Stimulated activated CD4-positive, alpha-beta T cell treated with anti-CD3 and anti-CD28 coated beads, Interleukin-12 subunit alpha, Interleukin-12 subunit beta, amount 100 ng/mL, for 48 hours (primary cell): ENCODE measurements at places on chromosomes 3 and 15.

DNA sequence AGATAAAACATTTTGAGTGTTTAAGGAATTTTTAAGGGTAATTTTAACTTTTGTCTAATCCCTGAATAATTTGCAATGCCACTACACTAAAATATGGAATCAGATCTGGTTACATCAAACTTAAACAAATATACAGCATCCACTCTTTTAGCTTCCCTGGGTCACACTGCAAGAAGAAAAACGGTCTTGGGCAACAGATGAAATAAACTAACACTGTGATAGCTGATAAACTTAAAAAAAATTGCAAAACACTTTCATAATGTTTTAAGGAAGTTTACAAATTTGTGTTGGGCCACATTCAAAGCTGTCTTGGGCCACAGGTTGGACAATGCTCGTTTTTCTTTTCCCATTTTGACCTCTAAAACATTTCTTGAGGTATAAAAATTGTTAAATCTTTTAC, 34.3 kb downstream of the CCDC66 start:
- no peak for DNase-seq

DNA sequence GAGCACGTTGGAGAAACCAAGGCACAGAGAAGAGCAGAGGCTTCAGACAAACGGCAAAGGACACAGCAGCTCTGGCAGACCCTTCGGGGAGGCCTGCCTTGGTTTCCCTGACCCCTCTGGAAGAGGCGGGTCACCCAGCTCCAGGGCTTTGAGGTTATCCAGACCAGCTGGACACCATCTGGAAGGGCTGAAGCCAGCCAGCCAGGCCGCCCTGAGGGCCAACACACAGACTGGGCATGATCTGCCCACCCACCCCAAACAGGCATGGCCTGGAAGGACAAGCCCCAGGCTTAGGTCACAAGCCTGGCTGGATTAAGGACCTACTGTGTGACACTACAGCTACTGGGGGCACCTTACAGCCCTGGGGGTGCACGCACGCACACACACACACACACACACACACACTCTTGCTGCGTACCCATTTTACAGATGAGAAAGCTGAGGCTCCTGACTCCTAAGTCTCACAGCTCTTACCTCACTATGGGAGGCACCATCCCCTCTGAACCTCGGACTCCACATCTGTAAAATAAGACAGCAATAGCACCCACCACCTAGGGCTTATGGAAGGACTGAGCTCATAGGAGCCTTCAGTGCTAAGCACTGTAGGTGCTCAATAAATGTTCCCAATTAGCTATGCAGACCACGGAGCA, 10.8 kb downstream of the PLXND1 start:
- no peak for DNase-seq

GRCh38 chr3:157542711-157543500, 39.7 kb upstream of the VEPH1 start:
- DNase-seq = no peak

DNA sequence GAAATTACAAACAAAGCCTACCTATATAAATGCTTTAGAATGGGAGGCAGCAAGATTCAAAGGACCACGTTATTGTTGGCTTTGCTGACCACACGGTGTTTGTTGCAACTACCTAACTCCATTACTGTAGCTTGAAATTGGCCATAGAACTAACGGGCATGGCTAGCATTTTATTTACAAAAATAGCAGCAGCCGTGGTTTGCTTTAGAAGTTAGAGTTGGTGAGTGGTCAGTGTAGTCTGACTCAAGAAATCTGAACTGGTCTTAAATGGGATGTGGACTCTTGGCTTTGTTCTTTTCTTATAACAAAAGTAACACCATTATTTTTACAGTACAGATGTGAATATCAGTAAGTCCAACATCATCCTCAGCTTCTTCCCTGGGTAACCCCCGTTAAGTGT, 10.6 kb downstream of the ATP1B3 start:
- DNase-seq = no peak

DNA sequence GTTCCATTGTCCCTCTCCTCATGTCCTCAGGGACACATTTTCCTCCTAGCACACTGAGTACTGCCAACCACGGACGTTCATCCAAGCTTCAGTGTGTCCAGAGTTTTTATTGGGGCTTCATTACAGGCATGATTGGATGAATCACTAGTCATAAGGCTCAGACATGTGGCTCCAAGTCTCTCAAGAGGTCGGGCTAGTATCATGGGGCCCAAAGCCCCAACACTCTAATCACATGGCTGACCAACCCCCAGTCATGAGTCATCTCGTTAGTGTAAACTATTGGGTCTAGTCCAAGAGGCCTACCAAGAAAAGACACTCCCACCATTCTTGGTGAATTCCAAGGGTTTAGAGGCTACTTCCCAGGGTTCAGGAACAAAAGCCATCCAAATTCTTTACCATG, 4.4 kb downstream of the TERC start:
- no peak for DNase-seq

GRCh38 chr15:98738689-98739401, 90.5 kb downstream of the IGF1R start:
- no peak for DNase-seq

GRCh38 chr3:56835650-56836227, 34.0 kb upstream of the ARHGEF3 start:
- DNase-seq = no peak

GRCh38 chr3:119418641-119419040, 44.8 kb downstream of the TMEM39A start:
- no peak for DNase-seq

- no peak for DNase-seq
Measured at GRCh38 chr15:70210528-70210927, 112.8 kb upstream of the TLE3 start.

DNA sequence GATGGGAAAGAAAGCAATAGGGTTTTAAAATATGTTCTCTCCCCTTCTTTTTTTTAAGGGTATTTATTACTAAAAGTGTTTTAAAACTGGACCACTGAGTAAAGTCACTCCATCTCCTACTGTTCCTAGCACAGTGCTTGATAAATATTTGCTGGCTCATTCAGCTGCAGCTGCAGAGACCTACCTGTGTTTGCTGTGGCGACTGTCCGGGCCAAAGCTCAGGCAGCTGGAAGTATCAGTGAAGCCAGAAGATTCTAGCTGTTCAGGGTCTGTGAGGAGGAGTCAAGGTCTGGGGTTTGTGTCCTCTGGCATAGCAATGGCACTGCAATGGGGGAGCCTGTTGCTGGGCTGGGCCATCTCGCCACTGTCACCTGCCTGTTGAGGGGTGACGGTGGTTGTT, 109.9 kb downstream of the RPLP1 start:
- DNase-seq = no peak

- no peak for DNase-seq
Measured at GRCh38 chr3:25584011-25584789, 80.5 kb downstream of the TOP2B start.

- DNase-seq = no peak
Measured at GRCh38 chr3:25537516-25537915, 109.5 kb downstream of the RARB start.

DNA sequence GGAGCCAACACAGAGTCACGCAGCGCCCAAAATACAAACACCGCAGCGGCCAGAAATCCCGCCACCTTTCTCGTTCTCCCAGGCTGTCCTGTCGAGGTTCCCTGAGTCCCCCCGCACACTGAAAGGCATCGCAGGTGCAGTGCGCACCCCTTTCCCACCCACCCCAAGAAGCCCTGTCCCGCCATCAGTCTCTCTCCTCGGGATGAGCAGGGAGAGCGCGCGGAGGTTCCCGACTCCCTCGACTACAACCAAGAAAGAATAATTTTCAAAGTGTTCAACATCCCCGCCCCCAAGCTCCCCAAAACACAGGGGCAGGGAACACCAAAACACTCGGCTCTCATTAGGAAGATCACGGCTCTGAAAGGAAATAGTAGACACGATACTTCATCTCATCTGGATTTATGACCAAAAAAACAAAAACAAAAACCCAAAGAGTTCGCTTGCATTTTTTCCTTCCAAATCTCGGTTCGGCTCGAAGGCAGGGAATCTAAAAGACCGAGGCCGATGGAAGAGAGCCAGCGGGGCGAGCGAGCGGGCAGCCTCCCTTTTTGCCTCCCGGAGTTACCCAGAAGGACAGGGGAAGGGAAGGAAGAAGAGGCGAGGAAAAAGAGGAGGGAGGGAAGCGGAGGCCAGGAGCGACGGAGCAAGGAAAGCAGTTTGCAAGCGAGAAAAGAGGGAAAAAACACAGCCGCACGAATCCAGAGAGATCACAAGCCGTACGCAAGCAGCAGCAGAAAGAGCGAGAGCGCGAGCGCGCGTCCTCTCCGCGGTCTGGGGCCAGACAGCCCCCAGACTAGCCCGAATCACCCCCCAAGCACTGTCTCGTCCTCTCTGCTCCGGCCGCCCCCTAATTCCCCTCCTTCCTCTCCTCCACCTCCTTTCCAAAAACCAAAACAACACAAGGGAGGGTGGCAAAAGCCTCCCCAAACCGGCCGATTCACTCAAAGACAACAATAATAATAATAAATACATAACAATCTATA, 808 bp downstream of the BCL6 start:
- DNase-seq = peak; percentile 34

GRCh38 chr3:141482245-141482922, 4.4 kb upstream of the RASA2 start:
- no peak for DNase-seq

DNA sequence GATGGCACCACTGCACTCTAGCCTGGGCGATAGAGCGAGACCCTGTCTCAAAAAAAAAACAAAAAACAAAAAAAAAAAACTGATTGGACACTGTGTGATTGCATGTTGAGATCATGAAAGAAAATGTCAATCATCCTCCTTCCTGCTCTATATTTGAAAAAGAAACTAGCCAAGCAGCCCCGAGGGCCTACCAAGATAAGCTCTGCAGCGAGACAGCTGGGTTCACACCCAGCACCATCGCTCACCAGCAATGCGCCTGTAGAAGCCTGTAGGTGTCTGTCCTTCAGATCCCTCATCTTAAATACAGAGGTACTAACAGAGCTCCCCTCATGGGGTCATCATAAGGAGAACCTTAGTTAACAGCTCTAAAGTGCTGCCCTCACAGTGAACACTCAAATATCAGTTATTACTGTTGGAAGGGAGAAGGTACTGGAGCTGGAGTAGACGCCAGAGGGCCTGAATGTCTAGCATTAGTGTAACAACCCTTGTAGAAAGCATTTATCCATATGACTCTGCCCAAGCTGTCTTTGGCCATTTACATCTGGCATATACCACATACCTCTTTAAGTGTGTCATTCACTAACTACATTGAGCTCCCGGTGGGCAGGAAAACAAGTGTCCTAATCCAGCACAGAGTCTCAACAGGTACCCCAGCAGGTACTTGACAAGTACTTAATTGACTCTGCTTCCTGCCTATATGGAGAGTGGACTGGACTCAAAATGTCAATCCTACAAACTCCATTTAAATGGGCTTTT, 22.9 kb downstream of the MYLK start:
- no peak for DNase-seq

GRCh38 chr3:13762906-13763305, 117.0 kb downstream of the WNT7A start:
- DNase-seq = no peak

DNA sequence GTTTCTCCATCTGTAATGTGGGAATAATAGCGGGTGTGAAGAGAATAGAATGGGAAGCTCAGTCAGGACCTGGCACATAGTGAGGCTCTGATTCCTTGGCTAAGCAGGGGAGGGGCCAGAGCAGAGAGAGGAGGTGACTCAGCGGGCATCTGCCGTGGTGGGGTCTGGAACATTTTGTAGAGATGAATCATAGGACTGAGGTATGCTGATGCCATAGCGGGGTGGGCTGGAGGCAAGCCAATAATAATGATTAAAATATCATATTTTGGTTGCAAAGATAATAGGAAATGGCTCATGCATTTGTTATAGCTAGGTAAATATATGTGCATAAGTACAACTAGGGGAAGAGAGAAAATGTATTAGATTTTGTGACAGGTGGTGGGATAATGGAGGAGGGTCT, 11.2 kb downstream of the TGM4 start:
- no peak for DNase-seq

DNA sequence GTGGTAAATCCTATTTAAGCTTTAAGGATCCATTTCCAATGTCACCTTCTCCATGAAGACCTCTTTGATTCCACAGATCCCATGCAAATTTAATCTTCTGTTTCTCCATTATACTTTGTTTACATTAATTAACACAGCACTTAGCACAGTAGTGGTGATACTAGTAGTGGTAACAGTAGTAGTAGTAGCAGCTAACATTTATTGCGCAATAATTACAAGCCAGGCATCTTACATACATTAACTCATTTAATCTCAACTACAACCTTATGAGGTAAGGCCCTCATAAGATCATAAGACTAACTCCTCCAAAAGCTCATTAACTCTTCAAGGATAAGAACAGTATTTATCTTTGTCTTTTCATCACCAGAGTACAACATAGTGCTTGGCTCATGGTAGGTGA, 54.8 kb upstream of the FSIP1 start:
- DNase-seq = no peak

GRCh38 chr15:69973102-69973714, 124.5 kb downstream of the TLE3 start:
- DNase-seq = peak; percentile 20

- no peak for DNase-seq
Measured at GRCh38 chr15:93428807-93429351, 339.9 kb upstream of the RGMA start.

GRCh38 chr3:106251160-106251892, 382.5 kb upstream of the CBLB start:
- DNase-seq = no peak

DNA sequence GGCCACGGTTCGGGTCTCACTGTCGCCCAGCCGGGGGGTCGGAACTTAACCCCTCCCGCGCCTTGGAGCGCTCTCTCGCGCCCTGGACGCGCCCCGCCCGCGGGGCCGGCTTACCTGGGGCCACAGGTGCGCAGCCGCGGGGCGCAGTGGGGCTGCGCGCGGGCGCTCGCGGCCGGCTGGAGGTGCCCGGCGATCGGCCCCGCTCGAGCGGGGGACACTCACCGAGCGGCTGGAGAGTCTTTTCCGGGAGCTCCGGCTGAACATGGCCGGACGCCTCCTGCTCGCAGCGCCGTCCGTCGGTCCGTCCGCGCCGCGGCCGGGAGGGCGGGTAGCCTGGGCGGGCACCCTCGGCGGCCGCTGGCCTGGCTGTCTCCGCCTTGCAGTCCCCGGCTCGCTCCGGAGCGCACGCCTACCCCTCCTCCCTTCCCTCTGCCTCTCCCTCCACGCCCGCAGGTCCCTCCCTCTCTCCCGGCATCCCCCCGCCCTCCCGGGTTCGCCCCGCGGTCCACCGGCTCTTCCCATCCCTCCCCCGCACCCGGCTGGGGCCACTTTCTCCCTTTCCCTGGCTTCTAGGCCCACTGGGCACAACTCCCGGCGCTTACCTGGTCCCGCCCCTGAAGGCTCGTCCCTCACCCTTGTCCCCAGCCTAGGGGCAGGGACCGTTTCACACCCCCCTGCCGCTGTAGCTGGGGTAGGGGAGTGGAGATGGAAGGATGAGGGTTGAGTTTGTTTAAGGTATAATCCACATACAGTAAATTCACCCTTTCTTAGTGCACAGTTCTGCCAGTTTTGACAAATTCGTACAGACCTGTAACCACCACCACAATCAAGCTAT, 220.1 kb upstream of the PRICKLE2 start:
- DNase-seq = no peak

- DNase-seq = no peak
Measured at GRCh38 chr3:18483226-18483625, 58.1 kb upstream of the SATB1 start.
